ENCODE measurements at places on chromosomes 1 and 21. TPM values are rescaled to one million over a fixed set of nuclear protein-coding genes. Genes with fewer than 3 reads are reported as not detected.

The OR11L1 gene
- not detected for total RNA-seq

The SMCP gene
- not detected for total RNA-seq

DNA sequence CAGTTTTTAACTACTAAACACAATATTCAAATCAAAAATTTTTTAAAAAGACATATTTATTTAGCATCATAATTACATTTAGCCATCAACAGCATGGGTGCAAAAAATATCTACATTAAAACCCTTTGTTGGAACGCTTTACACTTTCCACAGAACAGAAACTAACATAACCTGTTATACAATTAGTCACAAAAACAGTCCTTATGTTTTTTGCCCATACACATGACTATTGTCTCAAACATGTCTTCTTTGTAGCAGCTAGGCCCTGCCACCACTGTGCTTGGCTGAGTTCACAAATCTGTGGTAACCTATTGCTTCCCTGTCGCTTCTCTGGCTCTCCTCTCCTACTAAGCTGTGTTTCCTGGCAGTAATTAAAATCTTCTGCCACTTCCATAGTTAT is 1350.0 kb upstream of the ADGRL2 start:
- DNase-seq = no peak

The SLC9C2 gene
- not detected for total RNA-seq

DNA sequence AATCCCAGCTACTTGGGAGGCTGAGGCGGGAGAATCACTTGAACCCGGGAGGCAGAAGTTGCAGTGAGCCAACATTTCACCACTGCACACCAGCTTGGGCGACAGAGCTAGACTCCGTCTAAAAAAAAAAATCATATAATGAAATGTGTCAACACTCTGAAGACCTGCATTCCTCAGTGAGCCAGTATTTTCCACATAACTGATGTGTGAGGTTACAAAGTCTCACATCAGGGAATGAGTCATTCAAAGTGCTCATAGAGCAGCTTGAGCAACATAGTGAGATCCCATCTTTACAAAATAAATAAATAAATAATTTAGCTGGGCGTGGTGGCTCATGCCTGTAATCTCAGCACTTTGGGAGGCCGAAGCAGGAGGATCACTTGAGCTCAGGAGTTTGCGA is 65.5 kb downstream of the CASZ1 start:
- DNase-seq = peak; percentile 57

DNA sequence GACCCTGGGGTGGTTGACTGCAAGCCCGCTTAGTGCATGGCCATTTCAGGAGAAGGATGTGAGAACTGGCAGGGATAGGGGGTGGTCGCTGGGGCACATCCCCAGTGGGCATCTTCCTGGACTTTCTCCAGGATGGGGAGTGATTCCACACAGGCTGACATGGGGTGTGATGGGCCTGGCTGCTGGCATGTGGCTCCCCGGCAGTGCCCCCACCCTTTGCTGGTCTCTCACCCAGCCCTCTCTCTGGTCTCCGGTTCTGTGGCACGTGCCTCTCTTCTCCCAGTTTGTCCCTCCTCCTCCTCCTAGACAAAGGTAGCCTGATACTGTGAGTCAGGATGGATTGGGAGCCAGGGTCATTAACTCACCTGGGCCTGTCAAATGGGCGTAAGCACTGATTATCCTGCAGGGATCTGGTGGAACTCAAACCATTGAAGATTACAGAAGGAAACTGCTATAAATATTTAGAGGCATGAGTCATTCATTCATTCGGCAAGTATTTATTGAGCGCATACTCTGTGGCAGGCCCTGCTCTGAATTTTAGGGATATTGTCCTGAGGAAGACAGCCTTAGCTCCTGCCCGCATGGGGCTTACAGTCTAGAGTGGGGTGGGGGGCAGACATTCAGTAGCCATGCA is 23.6 kb upstream of the EPS8L3 start:
- DNase-seq = no peak

Data from fibroblast of the aortic adventitia (primary cell).